ENCODE measurements at places on chromosomes 3 and 15.

- no peak for DNase-seq
These were observed 23.3 kb downstream of the TGFBR2 start for GRCh38 chr3:30629746-30630145.

GRCh38 chr15:83289160-83289559 is 4.7 kb upstream of the BNC1 start:
- DNase-seq = no peak

DNA sequence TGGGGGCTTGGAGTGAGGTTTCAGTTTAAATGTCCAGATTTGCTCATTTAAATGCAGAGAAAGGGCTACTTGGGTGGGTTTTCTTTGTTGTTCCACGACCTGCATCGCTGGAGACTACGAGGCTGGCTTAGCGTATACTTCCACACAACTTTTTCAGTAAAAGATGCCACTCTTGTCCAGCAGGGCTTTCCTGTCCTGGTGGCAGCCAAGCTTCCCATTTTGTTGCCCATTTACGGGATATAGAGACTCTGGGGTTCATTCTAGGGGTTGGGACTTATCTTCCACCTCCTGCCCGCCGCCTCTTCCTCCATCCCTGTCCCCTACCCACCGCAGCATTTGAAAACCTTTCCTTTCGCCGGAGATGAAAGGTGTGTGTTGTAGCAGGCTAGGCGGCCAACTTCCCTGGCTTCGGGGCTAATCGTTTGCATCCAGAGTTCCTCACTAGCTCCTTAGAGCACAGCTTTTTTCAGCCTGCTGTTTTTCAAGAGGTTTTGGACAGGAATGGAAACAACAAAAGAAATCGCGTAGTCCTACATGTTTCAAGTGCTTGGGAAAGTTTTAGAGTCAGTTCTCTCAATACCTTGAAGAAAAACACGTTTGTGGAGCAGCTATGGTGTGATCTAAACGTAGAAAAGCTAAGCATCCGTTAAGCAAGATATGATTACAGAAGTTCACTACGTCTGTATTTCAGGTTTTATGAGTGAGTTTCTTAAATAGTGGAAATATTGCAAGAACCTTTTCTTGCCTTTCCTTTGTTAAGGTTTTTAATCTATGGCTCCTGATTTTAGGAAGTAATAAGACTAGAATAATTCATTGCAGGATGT is 843 bp downstream of the CHRNA5 start:
- DNase-seq = no peak

GRCh38 chr15:57552678-57553334 is 38.9 kb upstream of the MYZAP start:
- no peak for DNase-seq

DNA sequence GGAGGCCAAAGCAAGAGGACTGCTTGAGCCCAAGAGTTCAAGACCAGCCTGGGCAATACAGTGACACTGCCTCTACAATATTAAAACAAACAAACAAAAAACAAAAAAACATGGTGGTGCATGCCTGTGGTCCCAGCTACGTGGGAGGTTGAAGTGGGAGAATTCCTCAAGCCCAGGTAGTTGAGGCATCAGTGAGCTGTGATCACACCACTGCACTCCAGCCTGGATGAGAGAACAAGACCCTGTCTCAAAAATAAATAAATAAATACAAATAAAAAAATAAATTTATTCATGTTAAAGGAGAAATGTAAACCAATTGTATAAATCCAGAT is 200.6 kb downstream of the BCHE start:
- no peak for DNase-seq

DNA sequence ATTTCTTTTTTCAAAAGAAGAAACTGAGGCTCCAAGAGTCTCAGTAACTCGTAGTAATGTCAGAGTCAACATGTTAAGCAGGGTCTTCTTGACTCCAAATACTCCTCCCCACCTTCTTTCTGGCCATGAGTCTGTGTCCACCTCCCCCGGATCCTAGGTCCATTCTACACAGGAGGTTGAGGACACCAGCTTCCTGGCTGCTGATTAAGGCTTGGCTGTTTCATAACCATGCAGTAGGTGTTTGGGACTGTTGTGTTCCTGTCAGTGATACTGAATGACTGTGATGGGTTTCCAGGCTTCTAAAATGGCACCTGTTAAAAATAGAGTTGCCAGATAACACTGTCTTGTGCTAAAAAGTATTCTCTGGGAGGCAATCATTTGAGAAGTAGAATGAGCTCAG is 130.8 kb upstream of the IL12A start:
- DNase-seq = no peak

- no peak for DNase-seq
These were observed 11.8 kb upstream of the MYO5A start for GRCh38 chr15:52540374-52541012.

- no peak for DNase-seq
These were observed 219.3 kb upstream of the PRICKLE2 start for GRCh38 chr3:64444490-64445108.

GRCh38 chr3:61858054-61858453 is 296.7 kb downstream of the PTPRG start:
- no peak for DNase-seq

Measured in activated CD8-positive, alpha-beta memory T cell treated with anti-CD3 and anti-CD28 coated beads for 48 hours (primary cell).